ENCODE measurements at places on chromosomes 3 and 15.
A peak's percentile ranks its signal among the peaks of the same experiment; 100 is the strongest.

- DNase-seq: no peak
Measured at GRCh38 chr3:171801738-171802589, 8.3 kb downstream of the PLD1 start.

DNA sequence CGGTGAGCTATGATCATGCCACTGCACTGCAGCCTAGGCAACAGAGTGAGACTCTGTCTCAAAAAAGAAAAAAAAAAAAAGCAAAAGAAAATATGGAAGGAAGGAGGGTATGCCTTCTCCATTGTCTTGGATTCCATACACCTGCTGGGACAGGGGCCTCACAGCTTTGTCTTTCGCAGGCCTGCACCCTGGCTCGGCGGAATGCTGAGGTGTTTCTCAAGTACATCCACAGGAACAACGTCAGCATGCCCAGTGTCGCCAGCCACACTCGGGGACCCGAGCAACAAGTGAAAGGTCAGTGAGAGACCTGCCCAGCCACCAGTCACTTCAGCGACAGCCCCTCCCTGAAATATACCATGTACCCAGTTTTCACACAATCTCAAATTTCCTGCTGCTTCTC, 288.5 kb upstream of the UMPS start:
- DNase-seq: no peak

DNA sequence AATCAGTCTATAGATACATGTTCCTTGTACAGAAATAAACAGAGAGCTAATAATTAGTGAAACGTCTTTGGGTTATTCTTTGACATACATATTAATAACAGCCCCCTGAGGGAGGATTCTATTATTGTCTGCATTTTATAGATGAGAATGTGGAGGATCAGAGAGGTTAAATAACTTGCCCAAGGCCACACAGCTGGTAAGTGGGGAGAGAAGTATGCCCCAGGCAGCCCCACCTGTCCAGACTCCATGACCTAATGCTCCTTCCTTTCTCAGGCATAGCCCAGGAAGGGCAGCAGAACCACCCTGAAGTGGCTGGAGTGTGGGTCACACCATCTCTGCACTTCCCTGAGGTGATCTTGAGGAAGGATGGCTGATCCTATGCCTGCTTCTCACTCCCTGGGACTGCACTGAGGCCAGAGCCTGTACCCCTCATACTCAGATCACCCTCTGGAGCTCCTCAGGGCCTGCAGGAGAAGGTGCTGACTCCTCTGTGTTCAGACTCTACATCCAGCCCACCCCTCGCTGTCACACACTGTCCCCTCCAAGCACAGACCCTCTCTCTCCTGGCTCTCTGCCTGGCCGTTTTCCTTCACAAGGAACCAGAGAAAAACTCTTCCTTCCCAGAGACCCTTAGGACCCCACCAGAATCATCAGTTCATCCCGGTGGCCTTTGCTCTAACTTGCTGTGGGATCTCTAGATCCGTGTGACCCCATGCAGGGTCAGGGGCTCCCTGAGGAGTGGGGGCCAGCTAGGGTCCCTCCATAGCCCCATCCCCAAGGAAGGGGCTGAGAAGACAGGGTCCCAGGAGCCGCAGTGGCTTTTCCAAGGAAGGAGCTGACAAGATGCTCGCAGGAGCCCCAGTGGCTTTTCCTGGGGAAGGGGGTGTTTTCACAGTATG, 4.4 kb upstream of the HHATL start:
- peak; percentile 3 for DNase-seq

- no peak for DNase-seq
Measured at GRCh38 chr3:30964612-30965011, 70.2 kb upstream of the GADL1 start.

GRCh38 chr3:16477056-16477455, 36.4 kb downstream of the RFTN1 start:
- no peak for DNase-seq

DNA sequence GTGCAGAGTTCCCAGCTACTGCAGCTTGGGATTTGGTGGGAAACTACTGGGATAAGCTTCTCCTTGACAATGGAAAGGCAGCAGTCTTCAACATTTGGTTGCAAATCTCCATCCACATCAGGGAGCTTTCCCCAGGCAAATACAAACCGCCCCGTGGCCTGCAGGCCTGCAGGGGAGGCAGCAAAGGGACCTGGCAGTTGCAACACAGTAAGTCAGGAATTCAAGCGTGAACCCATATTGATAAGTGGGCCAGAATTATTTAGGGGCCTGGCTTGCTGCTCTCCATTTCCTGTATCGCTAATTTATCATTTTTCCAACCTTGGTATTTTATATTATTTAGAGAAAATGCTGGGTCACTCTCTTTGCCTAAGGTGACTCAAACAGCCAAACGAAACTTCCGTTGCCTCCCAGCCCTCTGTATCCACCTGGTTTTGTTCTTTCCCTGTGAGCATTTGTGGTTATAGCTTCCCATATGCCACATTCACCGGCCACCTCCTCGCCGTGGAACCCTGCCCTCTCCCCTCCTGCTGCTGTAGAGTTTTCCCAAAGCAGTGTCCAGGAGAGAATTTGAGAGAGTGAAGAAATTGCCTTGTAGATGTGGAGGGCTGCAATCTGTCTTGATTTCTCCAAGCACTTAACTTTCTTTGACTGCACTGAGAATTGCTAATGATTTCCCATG, 34.8 kb downstream of the B3GALNT1 start:
- DNase-seq: no peak

GRCh38 chr15:52680041-52680391, 828 bp upstream of the ATOSA start:
- no peak for DNase-seq

- DNase-seq: peak; percentile 16
Measured at GRCh38 chr3:79729096-79729495, 38.7 kb downstream of the ROBO1 start.

DNA sequence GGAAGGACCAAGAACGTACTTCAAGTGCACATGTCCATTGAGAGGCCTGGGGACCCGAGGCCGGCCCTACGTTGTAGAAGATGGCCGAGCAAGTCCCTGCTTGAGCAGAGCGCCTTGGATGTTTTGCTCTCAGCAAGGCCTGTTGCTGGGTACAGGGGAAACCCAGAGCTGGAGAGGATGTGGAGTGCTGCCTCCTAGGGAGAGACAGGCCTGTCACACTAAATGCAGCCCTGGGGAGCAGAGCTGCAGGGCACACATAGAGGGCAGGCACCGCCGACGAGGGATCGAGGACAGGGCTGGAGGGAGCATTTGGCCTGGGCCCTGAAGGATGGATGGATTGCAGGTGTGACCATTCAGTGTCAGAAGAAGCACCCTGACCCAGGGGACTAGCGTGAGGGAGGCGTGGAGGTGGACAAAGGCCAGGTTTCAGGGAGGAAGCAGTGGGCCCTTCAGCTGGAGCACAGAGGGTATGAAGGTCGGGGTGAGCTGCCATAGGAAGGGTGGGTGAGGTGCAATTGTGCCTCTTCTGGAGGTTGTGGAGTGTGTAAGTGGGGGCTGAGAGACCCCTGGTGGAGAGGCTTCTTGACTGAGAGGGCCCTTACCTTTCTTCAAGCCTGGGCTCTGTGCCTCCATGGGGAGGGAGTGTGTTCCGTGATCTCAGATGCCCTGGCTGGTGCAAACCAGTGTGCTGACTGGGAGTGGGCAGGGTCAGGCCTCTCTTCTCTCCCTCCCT, 142.4 kb downstream of the CHDH start:
- no peak for DNase-seq

GRCh38 chr3:3082234-3082924, 27.8 kb downstream of the IL5RA start:
- DNase-seq: no peak

Measured in ovary (tissue), 10 donors.